Lung (tissue), 17 donors: ENCODE measurements at places on chromosomes 7 and 10. TPM values are rescaled to one million over a fixed set of nuclear protein-coding genes. Genes with fewer than 3 reads are reported as not detected.

DNA sequence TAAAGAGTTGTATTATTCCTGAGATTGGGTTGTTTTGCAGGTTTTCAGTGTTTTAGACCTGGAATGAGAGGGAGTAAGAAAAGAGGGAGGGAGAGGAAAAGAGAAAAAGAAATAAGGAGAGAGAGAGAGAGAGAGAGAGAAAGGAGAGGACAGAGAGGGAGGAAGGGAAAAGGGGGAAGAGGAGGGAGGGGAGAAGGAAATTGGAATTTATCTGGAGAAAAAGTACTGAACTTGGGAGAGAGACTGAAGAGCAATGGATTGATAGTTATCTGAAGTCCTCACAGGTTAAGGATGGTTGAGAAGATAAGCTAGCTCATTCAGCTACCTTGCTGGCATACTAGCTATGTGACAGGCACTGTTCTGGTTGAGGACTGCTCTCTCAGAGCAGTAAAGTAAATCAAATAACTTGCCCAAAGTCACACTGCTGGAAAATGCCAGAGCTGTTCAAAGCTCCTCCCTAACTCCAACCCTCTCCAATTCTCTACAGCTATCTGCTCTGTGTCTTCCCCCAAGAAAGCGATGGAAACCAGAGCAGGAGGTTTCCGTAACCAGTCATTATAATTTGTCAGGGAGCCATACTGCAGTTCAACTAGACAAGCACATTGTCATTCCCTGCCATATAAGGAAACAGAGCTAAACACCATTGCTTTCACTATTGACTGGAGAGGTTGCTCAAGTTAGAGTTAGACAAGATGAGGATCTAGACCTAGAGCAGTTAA is 10.7 kb downstream of the CALD1 start:
- no peaks in the 10 kb centered on the region for H3K36me3 ChIP-seq
- H3K27me3 ChIP-seq, result no peaks in the 10 kb centered on the region
- H3K4me3 ChIP-seq, result no peak overlapping the region
- DNase-seq, result peak; percentile 56
- peaks cover 4% of the 10 kb centered on the region for H3K4me1 ChIP-seq

DNA sequence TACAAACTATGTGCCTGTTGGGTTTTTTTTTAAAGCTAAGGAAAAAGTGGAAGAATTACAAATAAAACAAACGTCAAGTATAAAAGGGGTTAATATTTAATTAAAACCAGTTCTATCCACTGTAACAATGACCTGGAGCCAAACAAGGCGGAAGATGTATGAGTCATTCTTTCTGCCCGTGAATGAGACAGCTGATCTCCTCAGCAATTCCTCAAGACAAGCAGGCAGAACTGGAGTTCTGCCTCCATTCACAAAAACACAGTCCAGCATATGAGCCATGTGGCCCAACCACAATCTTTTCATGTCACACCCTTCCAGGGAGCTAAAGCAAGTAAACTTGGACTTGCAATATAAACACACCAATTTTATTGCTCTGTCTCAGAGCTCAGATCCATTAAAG is 8.4 kb downstream of the ETV1 start:
- DNase-seq, result peak; percentile 95
- H3K27ac ChIP-seq, result no peak overlapping the region
- no peak overlapping the region for H3K4me3 ChIP-seq
- no peaks in the 10 kb centered on the region for H3K27me3 ChIP-seq
- H3K4me1 ChIP-seq, result peaks cover 65% of the 10 kb centered on the region

GRCh38 chr10:28676326-28676967 is 874 bp upstream of the BAMBI start:
- DNase-seq, result no peak
- peaks cover 7% of the 10 kb centered on the region for H3K36me3 ChIP-seq
- no peaks in the 10 kb centered on the region for H3K4me1 ChIP-seq
- H3K27me3 ChIP-seq, result peaks cover 3% of the 10 kb centered on the region
- peak overlapping the region; percentile 13 for H3K4me3 ChIP-seq

The AGMO gene
- 0.17 TPM for total RNA-seq

The CCDC126 gene
- 21.9 TPM for total RNA-seq

- no peak for DNase-seq
- H3K4me1 ChIP-seq, result no peaks in the 10 kb centered on the region
- H3K36me3 ChIP-seq, result no peaks in the 10 kb centered on the region
- H3K27me3 ChIP-seq, result no peaks in the 10 kb centered on the region
- no peak overlapping the region for H3K27ac ChIP-seq
- no peak overlapping the region for H3K4me3 ChIP-seq
Measured at GRCh38 chr7:148177972-148178371, 412.6 kb upstream of the C7orf33 start.

DNA sequence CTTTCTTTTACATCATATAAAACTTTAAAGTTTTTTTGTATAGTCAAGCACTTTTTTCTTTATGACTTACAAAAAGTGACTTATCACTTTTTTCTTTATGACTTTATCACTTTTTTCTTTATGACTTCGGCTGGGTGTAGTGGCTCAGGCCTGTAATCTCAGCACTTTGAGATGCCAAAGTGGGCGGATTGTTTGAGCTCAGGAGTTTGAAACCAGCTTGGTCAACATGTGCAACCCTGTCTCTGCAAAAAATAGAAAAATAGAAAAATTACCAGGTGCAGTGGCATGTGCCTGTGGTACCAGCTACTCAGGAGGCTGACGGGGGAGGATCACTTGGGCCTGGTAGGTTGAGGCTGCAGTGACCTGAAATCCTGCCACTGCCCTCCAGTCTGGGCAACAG is 108.8 kb upstream of the CSTF2T start:
- DNase-seq, result no peak
- H3K36me3 ChIP-seq, result peaks cover 4% of the 10 kb centered on the region
- H3K4me1 ChIP-seq, result peaks cover 2% of the 10 kb centered on the region
- H3K4me3 ChIP-seq, result no peak overlapping the region

- H3K27me3 ChIP-seq, result no peaks in the 10 kb centered on the region
- H3K4me3 ChIP-seq, result no peak overlapping the region
- H3K27ac ChIP-seq, result no peak overlapping the region
- no peaks in the 10 kb centered on the region for H3K36me3 ChIP-seq
- no peaks in the 10 kb centered on the region for H3K4me1 ChIP-seq
- DNase-seq, result no peak
Measured at GRCh38 chr7:80002865-80003264, 131.8 kb upstream of the GNAI1 start.

- peak; percentile 42 for DNase-seq
- H3K27me3 ChIP-seq, result peaks cover 66% of the 10 kb centered on the region
- H3K27ac ChIP-seq, result peak overlapping the region; percentile 85
- H3K4me3 ChIP-seq, result no peak overlapping the region
Measured at GRCh38 chr7:131111081-131111576, 216.5 kb upstream of the MKLN1 start.

The TMEM139 gene
- total RNA-seq, result 26.9 TPM

The AQP1 gene
- 328 TPM for total RNA-seq

- no peaks in the 10 kb centered on the region for H3K27me3 ChIP-seq
- H3K4me1 ChIP-seq, result no peaks in the 10 kb centered on the region
- no peak for DNase-seq
- no peak overlapping the region for H3K27ac ChIP-seq
- no peak overlapping the region for H3K4me3 ChIP-seq
Measured at GRCh38 chr10:113583571-113583970, 30.7 kb downstream of the HABP2 start.

GRCh38 chr10:63496561-63496960 is 24.6 kb upstream of the REEP3 start:
- no peaks in the 10 kb centered on the region for H3K36me3 ChIP-seq
- H3K4me1 ChIP-seq, result peaks cover 6% of the 10 kb centered on the region
- DNase-seq, result no peak
- no peak overlapping the region for H3K4me3 ChIP-seq
- no peaks in the 10 kb centered on the region for H3K27me3 ChIP-seq

DNA sequence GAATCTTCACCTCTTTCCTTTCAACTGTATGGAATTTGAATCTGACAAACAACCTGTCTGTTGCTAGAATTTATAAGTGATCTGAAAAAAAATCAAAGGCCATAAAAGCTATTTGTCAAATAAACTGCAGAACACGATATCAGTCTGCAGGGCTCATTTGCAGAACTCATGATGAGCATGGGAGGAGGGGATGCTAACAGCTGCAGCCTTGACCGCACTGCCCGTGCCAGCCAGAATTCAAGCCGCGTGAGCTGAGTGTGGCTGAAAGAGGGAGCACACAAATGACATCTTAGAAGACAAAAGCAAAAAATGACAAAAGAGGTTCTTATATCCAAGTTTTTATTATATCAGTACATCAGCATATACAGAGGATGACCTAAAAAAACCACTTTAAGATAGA is 15.7 kb downstream of the LRRTM3 start:
- DNase-seq, result peak; percentile 52
- H3K27ac ChIP-seq, result no peak overlapping the region
- no peak overlapping the region for H3K4me3 ChIP-seq
- peaks cover 5% of the 10 kb centered on the region for H3K4me1 ChIP-seq
- H3K27me3 ChIP-seq, result no peaks in the 10 kb centered on the region

DNA sequence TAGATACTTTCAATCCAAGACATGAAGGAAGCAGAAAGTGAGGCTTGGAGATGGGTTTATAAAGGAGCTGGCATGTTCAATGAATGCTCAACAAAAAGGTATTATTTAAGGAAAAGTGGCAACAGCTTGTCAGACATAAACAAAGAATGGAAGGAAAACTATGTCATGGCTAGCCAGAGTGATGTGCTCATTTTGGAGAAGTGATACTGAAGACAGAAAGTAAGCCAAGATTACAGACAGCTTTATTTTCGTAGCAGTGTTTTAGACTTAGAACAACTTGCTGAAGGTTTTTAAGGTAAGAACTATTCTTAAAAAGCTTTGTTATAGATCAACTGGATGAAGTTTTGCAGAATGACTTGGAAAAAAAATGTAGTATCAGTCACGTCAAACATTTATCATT is 160.5 kb upstream of the FERD3L start:
- DNase-seq, result no peak
- no peaks in the 10 kb centered on the region for H3K36me3 ChIP-seq
- H3K4me3 ChIP-seq, result no peak overlapping the region
- H3K4me1 ChIP-seq, result no peaks in the 10 kb centered on the region

GRCh38 chr7:116766881-116767280 is 94.9 kb downstream of the MET start:
- DNase-seq, result no peak
- H3K27ac ChIP-seq, result no peak overlapping the region
- no peaks in the 10 kb centered on the region for H3K4me1 ChIP-seq
- no peak overlapping the region for H3K4me3 ChIP-seq
- no peaks in the 10 kb centered on the region for H3K27me3 ChIP-seq

The VWC2 gene
- 0.09 TPM for total RNA-seq

The SLC29A4 gene
- 2.9 TPM for total RNA-seq

- no peak for DNase-seq
- H3K36me3 ChIP-seq, result no peaks in the 10 kb centered on the region
- H3K4me3 ChIP-seq, result no peak overlapping the region
- H3K4me1 ChIP-seq, result no peaks in the 10 kb centered on the region
Measured at GRCh38 chr10:110324805-110325280, 20.1 kb upstream of the SMNDC1 start.

The CTAGE6 gene
- not detected for total RNA-seq

The LRIT1 gene
- not detected for total RNA-seq

GRCh38 chr10:62457196-62457595 is 83.0 kb downstream of the ZNF365 start:
- H3K4me3 ChIP-seq, result no peak overlapping the region
- H3K4me1 ChIP-seq, result no peaks in the 10 kb centered on the region
- H3K27ac ChIP-seq, result no peak overlapping the region

DNA sequence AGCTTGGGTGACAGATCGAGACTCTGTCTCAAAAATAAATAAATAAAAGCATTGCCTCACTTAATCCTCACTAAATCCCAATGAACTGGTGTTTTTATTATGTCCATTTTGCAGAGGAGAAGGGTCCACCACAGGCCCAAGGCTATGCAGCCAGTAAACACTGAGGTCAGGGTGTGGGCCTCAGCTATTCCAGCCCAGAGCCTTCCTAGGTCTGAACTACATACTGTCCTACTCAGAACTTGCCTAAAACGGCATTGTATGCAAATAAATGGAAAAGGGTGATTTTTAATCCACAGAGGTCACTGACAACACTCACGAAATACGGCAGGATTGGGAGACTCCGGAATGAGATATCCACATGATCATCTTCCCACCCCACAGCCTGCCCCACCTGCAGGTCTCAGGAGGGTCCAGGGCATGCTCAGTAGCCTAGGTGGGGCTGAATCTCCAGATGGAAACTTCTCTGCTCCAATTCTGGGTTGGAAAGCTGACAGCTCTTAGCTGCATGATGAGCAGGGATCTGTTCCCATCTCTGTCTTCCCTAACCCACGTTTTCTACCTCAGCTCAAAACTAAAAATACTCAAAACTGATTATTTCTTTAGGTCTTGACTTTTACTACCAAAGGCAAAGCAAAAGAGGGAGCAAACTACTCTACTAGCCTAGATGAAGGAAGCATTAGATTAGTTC is 121.0 kb downstream of the SORBS1 start:
- H3K4me1 ChIP-seq, result peaks cover 23% of the 10 kb centered on the region
- peaks cover 13% of the 10 kb centered on the region for H3K36me3 ChIP-seq
- no peak overlapping the region for H3K4me3 ChIP-seq
- DNase-seq, result no peak

The PTPN20 gene
- 7.2 TPM for total RNA-seq

GRCh38 chr7:122203814-122204213 is 59.8 kb upstream of the AASS start:
- H3K36me3 ChIP-seq, result no peaks in the 10 kb centered on the region
- no peaks in the 10 kb centered on the region for H3K4me1 ChIP-seq
- no peak overlapping the region for H3K27ac ChIP-seq
- no peak for DNase-seq
- H3K4me3 ChIP-seq, result no peak overlapping the region

- H3K36me3 ChIP-seq, result peaks cover 13% of the 10 kb centered on the region
- no peaks in the 10 kb centered on the region for H3K27me3 ChIP-seq
- DNase-seq, result peak; percentile 63
- no peak overlapping the region for H3K27ac ChIP-seq
- H3K4me3 ChIP-seq, result no peak overlapping the region
Measured at GRCh38 chr10:60208676-60209269, 180.9 kb downstream of the ANK3 start.

GRCh38 chr10:16182144-16182543 is 254.7 kb upstream of the PTER start:
- no peak overlapping the region for H3K27ac ChIP-seq
- peak; percentile 26 for DNase-seq
- H3K27me3 ChIP-seq, result no peaks in the 10 kb centered on the region
- H3K36me3 ChIP-seq, result no peaks in the 10 kb centered on the region
- H3K4me3 ChIP-seq, result no peak overlapping the region
